ENCODE measurements at places on chromosomes 2 and 18.

- no peak for DNase-seq
Observed at GRCh38 chr2:26612034-26612433, 29.1 kb downstream of the CIB4 start.

DNA sequence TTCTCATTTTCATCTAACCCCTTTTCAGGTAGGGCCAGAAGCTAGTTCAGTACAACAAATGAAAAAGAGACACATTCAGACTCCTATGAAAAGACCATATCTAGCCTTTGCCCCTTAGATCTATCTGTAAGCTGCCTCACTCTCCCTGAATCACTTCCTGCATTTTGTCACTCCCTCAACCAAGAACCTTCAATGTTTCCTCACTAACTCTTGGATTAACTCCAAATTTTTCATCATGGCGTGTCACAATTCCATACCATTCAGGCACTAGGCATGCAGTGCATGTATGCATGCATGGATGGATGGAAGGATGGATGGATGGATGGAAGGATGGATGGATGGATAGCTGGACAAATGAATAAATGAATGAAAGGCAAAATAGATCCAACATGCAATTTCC, 356.9 kb downstream of the TNS1 start:
- DNase-seq, result peak; percentile 15

GRCh38 chr2:205660521-205661124, 21.7 kb upstream of the NRP2 start:
- DNase-seq, result peak; percentile 38

- DNase-seq, result no peak
Observed at GRCh38 chr18:80022613-80023012, 11.6 kb upstream of the RBFA start.

GRCh38 chr18:5144629-5145028, 52.4 kb downstream of the AKAIN1 start:
- DNase-seq, result no peak

GRCh38 chr2:226759768-226760167, 39.9 kb downstream of the IRS1 start:
- no peak for DNase-seq

- no peak for DNase-seq
Observed at GRCh38 chr2:107684421-107684820, 142.3 kb upstream of the RGPD4 start.

GRCh38 chr2:12321886-12322285, 394.9 kb upstream of the TRIB2 start:
- DNase-seq, result no peak

- no peak for DNase-seq
Observed at GRCh38 chr2:118549503-118549902, 297.9 kb downstream of the EN1 start.
